ENCODE measurements at places on chromosomes 13 and 19.

- no peak for DNase-seq
Measured at GRCh38 chr13:54078271-54078870, 1049.8 kb downstream of the OLFM4 start.

GRCh38 chr13:106499896-106500295 is 35.6 kb downstream of the EFNB2 start:
- DNase-seq = no peak

DNA sequence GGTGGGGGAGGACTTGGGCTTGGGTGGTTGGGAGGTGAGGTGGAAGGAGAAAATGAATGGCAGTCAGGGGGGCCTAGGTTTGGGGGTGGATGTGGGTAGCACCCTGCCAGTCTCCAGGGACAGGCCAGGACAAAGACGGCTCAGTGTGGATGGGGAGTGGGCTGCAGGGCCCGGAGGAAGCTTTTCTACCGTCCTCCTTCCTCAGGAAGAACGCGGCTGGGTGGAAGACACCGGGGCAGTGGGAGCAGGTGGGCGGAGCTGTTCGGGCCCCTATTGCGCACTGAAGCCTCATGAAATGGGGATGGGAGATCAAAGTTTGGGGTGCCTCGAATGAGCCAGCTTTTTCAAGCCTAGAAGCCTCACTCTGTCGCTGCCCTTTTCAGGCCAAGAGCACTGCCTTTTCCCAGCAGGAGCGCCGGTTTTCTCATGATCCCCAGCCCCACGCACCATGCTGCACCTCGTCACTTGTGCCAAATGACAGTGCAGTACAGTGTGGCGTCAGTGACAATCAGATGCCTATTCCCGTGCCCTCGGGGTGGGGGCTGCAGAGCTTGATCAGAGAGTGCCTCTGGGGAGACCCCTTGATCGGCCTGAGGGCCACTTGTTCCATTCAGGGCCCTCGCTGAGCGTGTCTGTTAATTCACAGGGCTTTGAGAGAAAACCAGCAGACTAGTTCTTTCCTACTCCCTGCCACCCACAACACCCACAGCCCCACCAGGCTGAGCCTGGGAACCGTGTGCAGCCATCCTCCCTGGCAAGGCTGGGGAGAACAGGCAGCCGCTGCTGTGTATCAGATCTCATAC is 1.5 kb downstream of the CALM3 start:
- no peak for DNase-seq

DNA sequence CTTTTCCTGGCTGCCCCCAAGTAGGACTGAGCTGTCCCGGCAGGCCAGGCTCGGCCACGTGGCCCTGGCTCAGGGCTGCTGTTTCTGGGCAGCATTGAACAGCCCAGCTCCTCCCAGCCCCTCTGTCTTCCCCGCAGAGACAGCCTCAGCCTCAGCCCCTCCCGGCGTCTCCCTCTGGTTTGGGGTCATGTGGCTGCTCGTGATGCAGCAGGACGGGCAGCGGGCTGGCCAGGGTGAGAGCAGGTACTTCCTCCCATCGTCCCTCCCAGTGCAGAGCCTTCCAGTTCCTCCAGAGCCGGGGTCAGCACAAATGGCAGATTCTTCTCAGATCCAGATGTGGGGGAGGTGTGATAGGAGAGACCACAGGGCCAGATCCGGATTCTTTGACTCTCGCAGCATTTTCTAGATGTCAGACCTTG is 114.6 kb downstream of the KDM4B start:
- no peak for DNase-seq

DNA sequence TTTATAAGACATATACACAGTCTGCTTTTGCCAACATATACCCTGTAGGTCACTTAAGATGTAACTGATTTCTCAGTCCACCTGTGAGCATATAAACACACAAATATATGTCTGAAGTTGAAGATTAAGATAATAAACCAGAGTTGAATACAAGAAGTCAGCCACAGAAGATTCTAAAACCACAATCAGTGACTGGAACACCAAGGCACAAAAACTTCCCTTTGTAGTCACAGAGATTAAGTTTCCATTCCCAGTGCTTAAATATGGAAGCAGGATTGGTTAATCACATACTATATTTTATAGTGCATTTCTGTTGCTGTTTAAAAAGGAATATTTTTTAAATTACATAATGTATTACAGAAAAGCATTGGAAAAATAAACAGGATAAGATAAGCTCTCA is 39.9 kb downstream of the MTMR6 start:
- no peak for DNase-seq

DNA sequence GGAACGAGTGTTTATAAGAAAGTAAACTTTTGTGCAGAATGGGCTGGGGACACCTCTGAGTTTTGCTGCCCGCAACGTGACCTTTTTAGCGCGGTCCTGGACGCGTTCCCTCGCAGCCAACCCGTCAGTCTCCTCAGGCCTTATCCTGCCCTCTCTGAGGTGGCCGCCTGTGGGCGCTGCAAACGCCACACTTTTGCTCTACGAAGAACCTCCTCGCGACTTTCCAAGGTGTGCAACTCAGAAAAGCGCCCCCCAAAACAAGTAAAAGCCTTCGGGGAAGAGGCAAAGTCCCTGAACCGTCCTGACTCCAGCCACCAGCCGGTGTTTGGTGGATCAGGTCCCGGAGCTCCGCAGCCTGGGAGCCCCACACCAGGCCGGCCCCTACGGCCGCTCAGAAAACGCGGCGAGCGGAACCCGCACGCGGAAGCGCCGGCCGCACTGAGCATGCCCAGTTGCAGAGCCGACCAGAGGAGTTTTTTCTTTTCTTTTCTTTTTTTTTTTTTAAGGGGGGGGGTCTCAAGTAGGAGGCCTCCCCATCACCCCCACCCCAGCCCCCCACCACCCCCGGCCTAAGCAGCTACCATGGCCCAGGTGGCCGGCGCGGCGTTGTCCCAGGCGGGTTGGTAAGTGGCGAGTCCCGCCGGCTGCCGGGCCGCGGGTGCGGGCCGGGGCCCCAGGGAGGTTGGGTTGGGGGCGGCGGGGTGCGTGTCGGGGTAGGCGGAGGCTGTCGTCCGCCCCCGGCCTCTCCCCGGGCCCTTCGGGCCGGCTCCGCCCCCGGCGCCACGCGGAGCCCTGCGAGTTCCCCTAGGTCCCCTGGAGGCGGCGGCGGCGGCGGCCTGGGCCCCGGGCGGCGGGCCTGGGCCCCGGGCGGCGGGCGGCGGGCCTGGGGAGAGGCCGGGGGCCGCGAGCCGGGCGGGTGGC is at the start of gene TDRD3:
Gene TDRD3 (plus strand): TSS at position 438 of the 921 bp plus-strand sequence. CDS start 145 bp downstream, at position 583.
- peak; percentile 43 for DNase-seq

Measured in HS-5 (cell line).